ENCODE measurements at places on chromosomes 3 and 15.

DNA sequence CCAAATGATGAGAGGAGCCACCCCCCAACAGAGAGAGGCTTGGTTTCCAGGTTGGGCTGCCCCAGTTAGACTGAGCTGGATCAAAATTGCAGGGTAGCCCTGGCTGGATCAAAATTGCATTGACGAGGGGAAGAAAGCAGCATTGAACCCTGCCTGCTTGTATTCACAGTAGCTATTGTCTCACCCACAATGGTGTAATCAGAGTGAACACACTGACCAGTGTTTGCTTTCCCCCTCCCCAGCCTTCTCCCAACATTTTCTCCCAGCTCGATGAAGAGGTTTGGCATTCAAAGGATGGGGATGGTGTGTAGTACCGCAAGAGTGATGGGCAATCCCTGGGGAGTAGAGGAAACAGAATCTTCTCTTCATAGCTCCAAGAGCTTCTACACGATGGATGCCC, 223.8 kb downstream of the ADAMTS9 start:
- no peak overlapping the region for H3K4me3 ChIP-seq
- H3K36me3 ChIP-seq, result no peaks in the 10 kb centered on the region
- H3K4me1 ChIP-seq, result peaks cover 4% of the 10 kb centered on the region
- no peak overlapping the region for H3K27ac ChIP-seq
- DNase-seq, result no peak
- peaks cover 65% of the 10 kb centered on the region for H3K27me3 ChIP-seq

DNA sequence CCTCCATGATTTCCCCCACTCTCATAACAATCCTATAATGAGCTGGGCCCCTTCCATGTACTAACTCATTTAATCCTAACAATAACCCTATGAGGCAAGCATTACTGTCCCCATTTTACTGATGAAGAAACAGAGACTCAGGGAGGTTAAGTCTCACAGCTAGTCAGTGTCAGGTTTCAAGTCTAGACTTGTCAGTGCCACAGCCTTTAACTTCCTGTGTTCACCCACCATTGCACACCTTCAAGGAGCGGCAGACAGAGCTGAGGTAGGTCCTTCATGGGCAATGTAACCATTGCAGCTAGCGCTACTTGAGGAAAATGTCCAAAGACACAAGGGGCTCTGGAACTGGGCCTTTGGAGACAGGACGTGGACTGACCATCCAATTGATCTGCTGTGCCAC, 105.8 kb upstream of the CTNNB1 start:
- no peaks in the 10 kb centered on the region for H3K36me3 ChIP-seq
- no peak overlapping the region for H3K27ac ChIP-seq
- H3K27me3 ChIP-seq, result peaks cover 7% of the 10 kb centered on the region
- DNase-seq, result no peak
- no peaks in the 10 kb centered on the region for H3K4me1 ChIP-seq
- H3K4me3 ChIP-seq, result no peak overlapping the region

DNA sequence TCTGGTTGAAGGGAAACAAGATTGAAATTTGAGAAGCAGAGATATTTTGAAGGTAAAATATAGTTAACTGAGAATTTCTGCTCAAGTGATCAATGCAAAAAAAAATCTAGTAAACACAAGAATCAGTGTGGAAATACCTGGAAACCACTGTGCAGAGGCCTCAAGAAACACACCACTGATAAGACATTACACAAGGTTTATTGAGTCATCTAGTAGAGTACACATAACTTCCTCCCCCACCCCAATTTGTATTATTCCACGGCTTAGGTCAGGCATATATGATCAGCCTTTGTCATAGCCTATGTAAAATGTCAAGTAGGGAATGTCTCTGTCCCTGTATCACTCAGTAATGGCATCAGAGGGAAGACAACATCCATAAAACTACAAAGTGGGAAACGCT, 447.8 kb upstream of the BCHE start:
- no peak overlapping the region for H3K4me3 ChIP-seq
- H3K27ac ChIP-seq, result no peak overlapping the region
- no peaks in the 10 kb centered on the region for H3K36me3 ChIP-seq
- no peaks in the 10 kb centered on the region for H3K27me3 ChIP-seq
- no peak for DNase-seq

- no peaks in the 10 kb centered on the region for H3K27me3 ChIP-seq
- no peak overlapping the region for H3K27ac ChIP-seq
- H3K4me3 ChIP-seq, result no peak overlapping the region
- no peak for DNase-seq
- no peaks in the 10 kb centered on the region for H3K36me3 ChIP-seq
- H3K4me1 ChIP-seq, result no peaks in the 10 kb centered on the region
Observed at GRCh38 chr3:123606527-123606926, 21.7 kb upstream of the HACD2 start.

Measured in T-helper 17 cell (primary cell).